ENCODE measurements at places on chromosomes 3 and 15.
A peak's percentile ranks its signal among the peaks of the same experiment; 100 is the strongest.

GRCh38 chr15:39699516-39700374 lies 82.9 kb downstream of the FSIP1 start:
- DNase-seq: no peak

GRCh38 chr3:197516517-197516889 lies 39.3 kb downstream of the BDH1 start:
- peak; percentile 36 for DNase-seq

GRCh38 chr3:116318370-116318769 lies 126.9 kb downstream of the LSAMP start:
- no peak for DNase-seq

GRCh38 chr3:141996437-141996836 lies 120.0 kb downstream of the ATP1B3 start:
- DNase-seq: no peak

GRCh38 chr3:52220380-52221026 lies 4.9 kb downstream of the TLR9 start:
- DNase-seq: peak; percentile 94

DNA sequence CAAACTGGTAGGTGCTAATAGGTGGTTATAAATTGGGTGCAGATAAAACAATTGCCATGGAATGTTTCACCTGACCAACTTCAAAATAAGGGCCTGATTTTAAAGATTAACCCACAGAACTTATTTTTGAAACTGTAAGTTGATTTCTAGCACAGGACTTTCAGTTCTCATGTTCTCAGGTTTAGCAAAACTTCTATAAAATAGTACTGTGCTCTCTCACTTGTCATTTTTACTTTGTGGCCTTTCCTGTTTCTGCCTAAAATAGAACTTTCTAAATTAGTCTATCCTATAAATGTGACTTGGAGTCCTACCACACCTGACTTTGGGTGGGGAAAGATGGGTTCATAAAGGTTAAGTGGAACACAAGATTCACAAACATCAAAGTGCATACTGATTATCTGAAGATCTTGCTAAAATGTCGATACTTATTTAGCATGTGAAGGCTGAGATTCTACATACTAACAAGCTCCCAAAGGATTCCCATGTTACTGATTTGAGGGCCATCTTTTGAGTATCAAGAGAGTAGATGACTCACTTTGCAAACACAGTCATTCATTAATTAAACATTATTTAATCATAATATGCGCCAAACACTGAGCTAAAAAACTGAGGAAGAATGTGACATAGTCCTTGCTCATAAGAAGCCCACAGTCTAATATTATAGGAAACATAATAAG lies 38.6 kb downstream of the BTLA start:
- DNase-seq: no peak

GRCh38 chr3:48788544-48789162 lies 59.0 kb downstream of the PRKAR2A start:
- DNase-seq: no peak

DNA sequence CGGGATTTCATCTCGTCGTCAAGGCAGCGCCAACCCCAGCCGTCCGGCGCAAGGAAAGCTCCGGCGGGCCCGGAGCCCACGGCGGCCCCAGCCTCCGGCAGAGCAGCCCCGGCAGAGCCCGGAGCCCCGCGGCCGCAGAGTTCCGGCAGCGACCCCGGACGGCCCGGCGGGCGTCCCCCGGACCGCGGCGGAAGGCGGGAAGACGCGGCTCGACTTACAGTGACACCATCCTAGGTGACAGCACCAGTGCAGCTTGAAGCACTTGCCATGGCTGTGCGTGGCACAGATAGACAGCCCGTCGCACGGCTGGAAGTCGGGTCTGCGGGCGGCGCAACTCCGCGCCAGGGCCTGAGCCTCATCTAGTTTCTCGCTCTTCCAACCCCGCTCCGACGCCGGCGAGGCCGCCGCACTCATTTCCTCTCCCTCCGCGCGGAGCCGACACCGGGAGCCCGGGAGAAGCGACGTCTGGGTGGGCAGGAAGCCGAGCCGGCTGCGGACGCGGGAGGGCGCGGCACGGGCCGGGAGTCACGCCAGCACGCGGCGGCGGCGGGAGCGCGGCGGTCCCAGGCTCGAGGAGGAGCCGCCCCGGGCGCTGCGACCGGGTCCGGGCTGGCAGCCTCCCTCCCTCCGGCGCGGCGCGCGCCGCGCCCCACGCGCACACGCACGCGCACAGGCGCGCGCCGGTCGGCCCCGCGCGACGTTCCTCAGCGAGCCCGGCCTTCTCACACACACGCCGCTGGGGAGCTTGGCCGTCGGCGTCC lies at the start of gene C3orf70:
Gene C3orf70, minus strand, starts transcription at position 651 of the 761 bp plus-strand sequence. Its CDS starts 237 bp downstream, at position 414.
- DNase-seq: peak; percentile 10

DNA sequence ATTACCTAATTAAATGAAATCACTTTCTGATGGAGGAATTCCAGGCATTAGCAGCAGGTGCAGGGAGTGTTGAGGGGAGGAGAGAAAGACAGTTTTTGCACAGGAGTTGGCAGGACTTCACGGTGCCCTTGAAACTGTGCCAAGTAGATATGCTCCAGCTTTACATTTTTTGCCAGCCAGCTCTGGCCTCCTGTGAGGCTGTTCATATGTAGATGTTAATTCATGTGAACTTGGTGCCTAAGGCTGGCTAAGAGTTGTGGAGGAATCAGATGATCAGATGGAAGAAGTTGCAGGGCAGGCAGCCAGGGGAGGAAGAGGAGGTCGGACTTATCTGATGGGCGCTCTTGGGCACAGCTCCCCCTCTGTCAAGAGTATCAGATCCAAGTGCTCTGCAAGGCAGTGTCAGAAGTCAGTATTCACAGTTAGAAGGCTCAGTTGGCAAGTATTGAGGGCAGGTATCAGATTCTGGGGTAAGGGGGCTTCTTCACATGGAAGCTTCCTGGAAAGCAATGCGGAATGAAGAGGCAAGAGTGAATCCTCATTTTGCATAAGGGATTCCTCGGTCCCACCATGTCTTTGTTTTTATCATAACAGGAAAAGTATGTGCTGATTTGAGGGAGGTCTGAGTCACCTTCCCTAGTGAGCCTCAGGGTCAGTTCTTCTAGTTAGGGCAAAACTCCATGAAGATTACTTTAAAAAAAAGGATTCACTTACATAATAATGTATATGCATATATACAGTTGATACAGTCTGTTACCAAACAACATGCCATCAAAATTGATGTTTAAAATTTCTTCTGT lies 172.6 kb upstream of the UMPS start:
- no peak for DNase-seq

DNA sequence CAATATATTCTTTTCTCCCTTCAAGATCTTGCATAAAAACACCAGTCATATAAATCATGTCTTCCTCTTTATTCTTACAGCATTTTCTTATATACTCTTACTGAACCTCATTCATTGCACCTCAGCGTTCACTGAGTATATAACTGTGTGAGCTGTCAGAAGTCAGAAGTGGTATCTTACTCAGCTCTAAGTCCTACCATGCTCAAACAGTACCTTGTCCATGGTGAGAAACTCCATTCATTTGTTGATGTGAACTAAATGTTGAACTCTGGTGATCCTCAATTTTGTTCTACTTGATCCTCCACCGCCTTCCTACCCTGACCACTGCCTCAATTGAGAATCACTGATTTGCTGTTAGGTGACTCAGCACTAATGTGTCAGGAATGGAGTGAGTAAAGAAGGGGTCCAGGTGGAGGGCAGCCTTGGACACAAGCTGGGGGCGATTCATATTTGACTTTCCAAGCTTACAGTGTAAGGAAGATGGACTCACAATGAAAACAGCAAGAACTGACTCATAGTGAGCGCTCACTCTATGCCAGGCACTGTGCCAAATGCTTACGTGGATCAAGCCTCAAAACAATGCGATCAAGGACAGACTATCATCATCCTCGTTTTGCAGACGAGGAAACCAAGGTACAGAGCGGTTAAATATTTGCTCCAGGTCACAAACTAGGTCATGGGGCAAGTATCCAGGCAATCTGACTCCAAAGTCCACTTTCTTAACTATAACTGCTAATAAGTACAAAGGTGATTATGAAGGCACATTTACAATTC lies 13.5 kb upstream of the ZFYVE19 start:
- DNase-seq: peak; percentile 36

DNA sequence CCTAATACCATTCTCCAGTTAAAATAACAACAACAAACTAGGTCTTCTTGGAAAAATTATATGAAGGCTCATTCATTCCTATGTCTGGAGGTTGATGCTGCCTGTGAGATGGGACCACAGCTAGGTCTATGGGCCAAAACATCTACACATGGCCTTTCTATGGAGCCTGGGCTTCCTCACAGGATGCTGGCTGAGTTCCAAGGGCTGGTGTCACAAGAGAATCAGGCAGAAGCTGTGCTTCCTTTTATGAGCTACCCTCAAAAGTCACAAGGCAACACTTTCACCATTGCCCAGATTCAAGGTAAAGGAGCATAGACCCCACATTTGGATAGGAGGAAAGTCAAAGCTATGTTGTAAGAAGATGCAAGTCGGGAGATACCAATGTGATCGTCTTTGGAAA lies 4.6 kb upstream of the RTP2 start:
- DNase-seq: no peak

DNA sequence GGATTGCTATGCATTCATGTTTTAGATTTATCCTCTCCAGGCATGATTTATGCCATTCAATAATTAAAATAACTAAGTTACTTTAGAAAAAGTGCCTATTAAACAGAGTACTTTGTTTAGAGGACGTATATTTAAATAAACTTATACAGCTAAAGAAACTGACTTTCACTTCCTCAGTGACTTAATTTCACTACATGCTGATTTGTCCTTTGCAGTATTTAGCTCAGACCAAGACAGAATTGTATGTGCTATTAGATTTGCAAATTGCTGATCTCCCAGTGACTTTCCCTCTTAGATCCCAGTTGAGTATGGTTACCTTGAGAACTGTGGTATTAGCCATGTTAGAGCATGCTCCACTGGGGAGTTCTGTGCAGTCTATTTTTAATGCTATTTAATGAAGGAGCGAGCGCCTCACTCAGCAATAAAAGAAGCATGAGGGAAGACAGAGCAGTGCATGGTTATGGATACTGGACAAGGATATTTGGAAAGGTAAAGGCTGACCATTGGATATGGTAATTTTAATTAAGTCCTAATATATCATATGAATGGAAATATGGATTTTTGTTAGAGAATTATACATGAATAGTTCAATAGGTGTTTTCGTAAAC lies 2.7 kb downstream of the ARPP21 start:
- no peak for DNase-seq

DNA sequence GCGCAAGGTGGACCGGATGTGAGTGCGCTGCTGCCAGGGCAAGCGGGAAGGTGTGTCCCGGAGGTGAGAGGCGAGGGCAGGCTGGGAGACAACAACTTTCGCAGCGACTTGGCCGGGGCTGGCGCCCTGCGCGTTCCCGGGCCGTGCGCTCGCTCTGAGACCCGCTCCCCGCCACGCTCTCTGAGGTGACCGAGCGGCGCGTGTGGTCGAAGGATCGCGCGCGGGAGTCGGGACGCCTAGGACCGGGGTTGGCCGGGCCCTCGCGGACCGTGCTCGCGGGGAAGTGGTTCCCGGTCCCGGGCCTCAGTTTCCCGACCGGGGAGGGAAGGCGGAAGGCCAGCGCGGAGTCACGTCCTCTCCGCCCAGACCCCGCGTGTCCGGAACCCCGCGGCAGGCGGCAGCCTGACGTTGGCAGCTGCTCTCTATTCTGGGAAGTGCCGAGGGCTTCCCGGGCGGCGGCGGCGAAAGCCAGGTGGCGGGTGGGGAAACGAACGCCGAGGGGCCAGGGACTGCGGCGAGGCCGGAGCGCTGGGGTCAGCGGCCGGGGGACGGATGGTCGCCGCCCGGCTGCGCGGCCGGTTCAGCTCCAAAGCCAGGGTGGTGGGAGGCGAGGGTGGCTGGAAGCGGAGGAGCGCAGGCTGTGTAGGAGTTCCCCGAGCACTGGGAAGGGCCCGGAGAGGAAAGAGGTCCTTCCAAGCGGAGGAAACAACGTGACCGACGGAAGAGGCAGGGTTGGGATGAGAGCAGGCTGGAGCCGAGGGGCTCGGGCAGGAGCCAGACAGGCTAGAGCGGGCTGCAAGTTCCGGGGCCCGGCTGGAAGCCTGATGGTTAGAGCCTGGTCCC lies 1.0 kb upstream of the IGF2BP2 start:
- DNase-seq: peak; percentile 18

- DNase-seq: no peak
Observed at GRCh38 chr3:126621171-126621570, 33.8 kb downstream of the TXNRD3 start.

GRCh38 chr15:52111517-52112202 lies 915 bp downstream of the BCL2L10 start:
- DNase-seq: no peak

- DNase-seq: no peak
Observed at GRCh38 chr3:143771258-143771657, 77.0 kb downstream of the SLC9A9 start.

GRCh38 chr3:190854062-190854461 lies 8.4 kb downstream of the GMNC start:
- DNase-seq: no peak

DNA sequence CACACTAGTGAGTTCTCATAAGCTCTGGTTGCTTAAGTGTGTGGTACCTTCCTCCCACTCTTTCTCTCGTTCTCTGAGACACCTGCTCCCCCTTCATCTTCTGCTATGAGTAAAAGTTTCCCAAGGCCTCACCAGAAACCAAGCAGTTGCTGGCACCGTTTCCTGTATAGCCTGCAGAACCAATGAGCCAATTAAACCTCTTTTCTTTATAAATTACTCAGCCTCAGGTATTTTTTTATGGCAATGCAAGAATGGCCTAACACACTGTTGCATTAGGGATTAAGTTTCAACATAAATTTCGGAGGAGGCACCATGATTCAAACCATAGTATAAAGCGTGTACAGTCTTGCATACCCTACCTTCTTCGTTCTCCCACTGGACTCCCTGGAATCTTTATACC lies 252.3 kb upstream of the CHRM5 start:
- peak; percentile 4 for DNase-seq

GRCh38 chr3:173838644-173839043 lies 441.1 kb downstream of the NLGN1 start:
- DNase-seq: no peak

GRCh38 chr3:86228101-86228500 lies 762.8 kb downstream of the VGLL3 start:
- no peak for DNase-seq

- no peak for DNase-seq
Observed at GRCh38 chr3:29011441-29011840, 269.4 kb upstream of the RBMS3 start.

GRCh38 chr3:29827756-29828155 lies 546.9 kb downstream of the RBMS3 start:
- no peak for DNase-seq

DNA sequence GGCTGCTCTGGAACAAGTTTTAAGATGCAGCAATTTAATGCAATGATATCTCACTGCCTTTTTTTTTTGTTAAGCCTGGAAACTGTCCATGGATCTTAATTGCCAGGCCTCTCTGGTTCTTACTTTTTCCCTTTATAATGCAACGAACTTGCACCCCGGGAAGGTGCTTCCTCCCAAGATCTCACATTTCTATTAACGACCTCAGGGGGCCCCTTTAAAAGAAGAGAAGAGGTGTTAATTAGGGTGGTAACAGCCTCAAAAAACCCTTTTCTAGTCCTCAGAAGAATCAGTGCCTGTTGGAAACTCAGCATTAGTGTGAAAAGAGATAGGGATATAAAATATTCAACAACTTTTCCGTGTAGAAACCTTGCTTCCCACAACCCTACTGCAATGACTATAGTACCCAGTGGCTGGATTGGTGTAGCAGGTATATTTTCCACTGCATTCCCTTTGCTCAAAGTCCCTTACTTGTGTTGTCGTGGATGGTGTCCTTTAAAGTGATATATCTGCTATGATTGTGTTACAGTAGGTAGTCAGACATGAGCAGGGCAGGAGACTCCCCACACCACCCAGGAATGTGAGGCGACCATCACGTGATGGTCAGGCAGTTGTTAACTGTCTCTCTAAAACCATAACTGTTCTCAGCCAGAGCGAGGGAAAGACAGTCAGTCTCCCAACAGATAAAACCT lies 121.8 kb downstream of the CTNNB1 start:
- DNase-seq: no peak

- no peak for DNase-seq
Observed at GRCh38 chr3:100185847-100186246, 71.5 kb upstream of the FILIP1L start.
